ENCODE measurements at places on chromosomes 6 and 20. TPM values are rescaled to one million over a fixed set of nuclear protein-coding genes. Genes with fewer than 3 reads are reported as not detected.

- no peaks in the 10 kb centered on the region for H3K27me3 ChIP-seq
- no peaks in the 10 kb centered on the region for H3K4me1 ChIP-seq
- H3K4me3 ChIP-seq, result no peak overlapping the region
- no peak for DNase-seq
- no peak overlapping the region for H3K27ac ChIP-seq
These were observed 705.0 kb upstream of the EPHA7 start for GRCh38 chr6:94124333-94124732.

DNA sequence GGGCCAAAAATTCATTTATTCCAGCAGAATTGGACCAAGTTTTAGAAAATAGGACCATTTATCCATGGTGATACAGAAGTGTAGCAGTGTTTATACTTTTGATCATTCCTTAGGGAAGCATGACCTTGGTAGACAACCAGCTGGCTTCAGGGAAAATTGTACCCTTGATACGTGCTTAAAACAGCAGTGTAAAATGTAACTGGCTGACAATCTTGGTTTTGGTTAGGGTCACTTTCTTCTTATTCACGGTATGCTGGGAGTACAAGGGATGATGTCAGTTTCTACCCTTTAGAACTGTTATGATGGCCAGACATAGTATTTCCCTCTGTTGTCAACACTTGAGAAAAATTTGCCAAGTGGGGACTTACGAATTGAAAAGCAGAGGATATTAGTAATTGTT is 157.1 kb downstream of the BCKDHB start:
- H3K36me3 ChIP-seq, result no peaks in the 10 kb centered on the region
- H3K4me3 ChIP-seq, result no peak overlapping the region
- no peak for DNase-seq
- H3K27me3 ChIP-seq, result no peaks in the 10 kb centered on the region
- H3K4me1 ChIP-seq, result no peaks in the 10 kb centered on the region

DNA sequence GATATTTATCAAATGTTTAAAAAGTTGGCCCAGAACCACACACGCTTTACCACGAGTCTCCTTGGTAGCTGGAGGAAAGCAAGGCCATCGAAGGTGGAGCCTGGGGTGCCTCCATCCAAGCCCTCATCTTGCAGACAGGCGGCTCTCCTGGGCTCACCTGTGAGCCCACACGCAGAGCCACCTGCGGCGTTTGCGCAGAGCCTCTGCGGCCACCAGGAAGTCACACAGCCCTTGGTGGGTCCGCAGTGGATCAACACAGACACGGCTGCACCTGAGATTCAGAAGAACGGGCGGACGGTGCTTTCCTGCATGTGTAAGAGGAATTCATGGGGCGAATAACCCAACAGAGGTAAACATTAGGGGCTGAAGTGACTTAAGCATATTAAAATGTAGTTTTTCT is 24.5 kb upstream of the SMOC2 start:
- no peak for DNase-seq
- peaks cover 23% of the 10 kb centered on the region for H3K4me1 ChIP-seq
- no peak overlapping the region for H3K27ac ChIP-seq
- no peaks in the 10 kb centered on the region for H3K27me3 ChIP-seq
- no peak overlapping the region for H3K4me3 ChIP-seq

- DNase-seq, result no peak
- no peak overlapping the region for H3K4me3 ChIP-seq
- H3K4me1 ChIP-seq, result no peaks in the 10 kb centered on the region
- H3K27me3 ChIP-seq, result no peaks in the 10 kb centered on the region
- no peaks in the 10 kb centered on the region for H3K36me3 ChIP-seq
These were observed 222.7 kb upstream of the OPRM1 start for GRCh38 chr6:153816366-153816765.

The BNIP5 gene
- total RNA-seq, result not detected

DNA sequence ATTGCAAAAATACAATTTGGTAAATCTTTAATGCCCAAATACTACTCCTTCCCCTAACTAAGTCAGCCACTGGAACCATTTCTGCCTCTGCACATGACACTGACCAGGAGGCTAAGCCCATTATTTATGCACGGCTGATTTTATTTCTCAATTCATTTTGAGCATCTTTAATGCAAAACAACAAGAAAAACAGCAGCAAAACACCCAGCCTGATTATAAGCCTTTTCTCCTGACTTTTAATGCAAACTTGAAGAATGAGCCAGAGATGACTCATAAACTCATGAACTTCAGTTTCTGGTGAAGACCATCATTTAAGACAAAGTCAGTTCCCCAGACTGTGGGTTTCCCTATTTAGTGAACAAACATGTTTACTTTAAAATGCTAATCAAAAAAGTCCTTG is 51.6 kb downstream of the CYP24A1 start:
- H3K27me3 ChIP-seq, result no peaks in the 10 kb centered on the region
- no peaks in the 10 kb centered on the region for H3K36me3 ChIP-seq
- H3K4me1 ChIP-seq, result no peaks in the 10 kb centered on the region
- no peak for DNase-seq

The COL9A3 gene
- total RNA-seq, result 0.45 TPM

DNA sequence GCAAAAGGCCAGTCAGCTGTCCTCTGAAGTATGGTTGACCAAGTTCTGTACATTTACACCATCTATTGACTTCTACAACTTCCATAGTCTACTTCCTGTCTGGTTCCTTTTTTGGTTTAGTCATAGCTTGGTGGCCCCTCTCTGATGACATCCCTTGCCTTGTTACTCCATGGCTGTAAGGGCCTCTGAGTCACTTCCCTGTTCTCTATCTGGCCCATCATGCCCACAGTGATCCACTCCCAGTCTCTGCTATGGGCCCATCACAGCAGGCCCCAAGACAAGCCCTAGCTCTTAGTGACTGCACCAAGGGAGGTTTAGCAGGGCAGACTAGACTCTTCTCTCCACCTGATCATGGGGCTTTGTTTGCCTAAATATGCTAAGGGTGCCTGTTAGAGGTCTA is 441.6 kb downstream of the HACE1 start:
- no peaks in the 10 kb centered on the region for H3K36me3 ChIP-seq
- H3K27ac ChIP-seq, result no peak overlapping the region
- no peak for DNase-seq
- no peaks in the 10 kb centered on the region for H3K27me3 ChIP-seq
- no peak overlapping the region for H3K4me3 ChIP-seq
- H3K4me1 ChIP-seq, result no peaks in the 10 kb centered on the region

The MCHR2 gene
- total RNA-seq, result not detected

The FRK gene
- 6.6 TPM for total RNA-seq

- H3K4me3 ChIP-seq, result no peak overlapping the region
- peaks cover 24% of the 10 kb centered on the region for H3K4me1 ChIP-seq
- H3K27me3 ChIP-seq, result no peaks in the 10 kb centered on the region
- H3K36me3 ChIP-seq, result no peaks in the 10 kb centered on the region
These were observed 17.2 kb downstream of the SNX14 start for GRCh38 chr6:85576476-85576875.

The PPP1R16B gene
- 6.9 TPM for total RNA-seq

DNA sequence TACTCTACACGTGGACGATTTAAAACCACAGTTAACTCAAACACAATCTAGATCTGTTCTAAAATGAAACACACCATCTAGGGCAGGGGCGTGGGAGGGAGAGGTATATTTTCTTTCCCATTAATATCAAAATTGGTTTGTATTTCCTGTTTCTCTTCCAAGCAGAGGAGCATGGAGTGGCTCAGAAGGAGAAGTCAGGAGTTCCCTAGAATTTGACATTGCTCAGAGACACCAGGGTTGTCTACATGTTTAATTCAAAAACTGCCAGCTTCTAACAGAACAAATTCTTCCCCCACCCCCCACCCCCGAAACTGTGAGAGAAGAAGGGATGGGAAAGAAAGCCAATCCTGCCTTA is 2.3 kb downstream of the PREX1 start:
- H3K4me3 ChIP-seq, result no peak overlapping the region
- no peak overlapping the region for H3K27ac ChIP-seq
- no peak for DNase-seq
- no peaks in the 10 kb centered on the region for H3K4me1 ChIP-seq
- H3K36me3 ChIP-seq, result no peaks in the 10 kb centered on the region

GRCh38 chr20:49693435-49694171 is 20.1 kb downstream of the B4GALT5 start:
- peaks cover 54% of the 10 kb centered on the region for H3K4me1 ChIP-seq
- H3K27ac ChIP-seq, result no peak overlapping the region
- no peak overlapping the region for H3K4me3 ChIP-seq
- no peaks in the 10 kb centered on the region for H3K36me3 ChIP-seq

GRCh38 chr20:611047-611842 is 1.1 kb upstream of the TCF15 start:
- H3K4me1 ChIP-seq, result peaks cover 18% of the 10 kb centered on the region
- H3K27ac ChIP-seq, result no peak overlapping the region

DNA sequence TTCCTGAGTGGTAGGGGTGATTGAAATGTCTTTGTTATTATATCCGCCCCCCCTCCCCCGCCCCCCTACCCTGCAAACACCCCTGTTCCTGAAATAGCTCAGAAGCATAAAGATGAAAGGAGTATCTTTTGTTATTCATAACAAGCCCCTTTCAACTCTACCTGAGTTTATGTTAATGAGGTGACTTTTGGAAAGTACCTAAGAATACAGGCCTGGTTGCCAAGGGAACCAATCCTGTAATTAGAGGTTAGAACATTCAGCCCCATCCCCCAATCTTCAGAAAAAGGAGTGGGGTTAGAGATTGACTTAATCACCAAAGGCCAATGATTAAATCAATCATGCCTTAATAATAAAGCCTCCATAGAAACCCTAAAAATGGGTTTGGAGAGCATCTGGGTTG is 979.2 kb upstream of the GJE1 start:
- no peak for DNase-seq
- H3K4me3 ChIP-seq, result no peak overlapping the region
- H3K4me1 ChIP-seq, result no peaks in the 10 kb centered on the region
- H3K27me3 ChIP-seq, result no peaks in the 10 kb centered on the region
- H3K36me3 ChIP-seq, result no peaks in the 10 kb centered on the region

GRCh38 chr20:63054681-63055240 is 48.0 kb upstream of the BHLHE23 start:
- DNase-seq, result no peak
- H3K36me3 ChIP-seq, result no peaks in the 10 kb centered on the region
- H3K4me1 ChIP-seq, result no peaks in the 10 kb centered on the region
- H3K4me3 ChIP-seq, result no peak overlapping the region
- no peak overlapping the region for H3K27ac ChIP-seq

DNA sequence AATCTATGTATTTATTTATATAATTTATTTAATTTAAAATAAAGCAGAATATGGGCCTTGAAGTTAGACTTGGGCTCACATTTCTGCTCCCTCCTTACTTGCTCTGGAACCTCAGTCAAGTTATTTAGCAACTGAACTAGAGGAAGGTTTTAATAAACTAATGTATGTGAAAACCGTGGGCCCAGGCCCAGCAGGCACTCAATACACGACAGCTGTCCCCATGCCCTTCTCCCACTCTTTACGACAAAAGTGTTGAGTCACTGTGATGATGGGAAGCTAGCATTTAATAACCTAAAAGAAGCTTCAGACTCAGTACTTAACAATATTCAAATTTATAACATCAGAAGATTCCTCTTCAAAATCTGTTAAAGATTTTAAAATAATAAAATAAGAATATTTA is 46.7 kb downstream of the SERAC1 start:
- no peaks in the 10 kb centered on the region for H3K27me3 ChIP-seq
- no peak overlapping the region for H3K27ac ChIP-seq
- H3K4me3 ChIP-seq, result no peak overlapping the region
- no peaks in the 10 kb centered on the region for H3K36me3 ChIP-seq
- no peaks in the 10 kb centered on the region for H3K4me1 ChIP-seq
- no peak for DNase-seq

GRCh38 chr6:167211881-167212712 is 54.3 kb upstream of the GPR31 start:
- H3K4me3 ChIP-seq, result no peak overlapping the region
- no peaks in the 10 kb centered on the region for H3K36me3 ChIP-seq
- H3K4me1 ChIP-seq, result no peaks in the 10 kb centered on the region
- no peak for DNase-seq
- H3K27ac ChIP-seq, result no peak overlapping the region
- no peaks in the 10 kb centered on the region for H3K27me3 ChIP-seq

GRCh38 chr20:63315731-63316491 is 22.9 kb downstream of the COL20A1 start:
- H3K36me3 ChIP-seq, result no peaks in the 10 kb centered on the region
- no peaks in the 10 kb centered on the region for H3K4me1 ChIP-seq
- H3K27me3 ChIP-seq, result no peaks in the 10 kb centered on the region
- H3K27ac ChIP-seq, result no peak overlapping the region

GRCh38 chr6:41027799-41028560 is 11.0 kb downstream of the UNC5CL start:
- peak; percentile 81 for DNase-seq
- H3K27me3 ChIP-seq, result no peaks in the 10 kb centered on the region
- peak overlapping the region; percentile 86 for H3K27ac ChIP-seq
- H3K4me3 ChIP-seq, result peak overlapping the region; percentile 43

GRCh38 chr6:29483735-29484134 is 4.0 kb downstream of the MAS1L start:
- no peak for DNase-seq
- H3K36me3 ChIP-seq, result no peaks in the 10 kb centered on the region
- H3K4me3 ChIP-seq, result no peak overlapping the region
- no peaks in the 10 kb centered on the region for H3K4me1 ChIP-seq
- H3K27me3 ChIP-seq, result peaks cover 2% of the 10 kb centered on the region

GRCh38 chr6:4665489-4666417 is 110.5 kb upstream of the CDYL start:
- no peak for DNase-seq
- no peaks in the 10 kb centered on the region for H3K27me3 ChIP-seq
- no peaks in the 10 kb centered on the region for H3K4me1 ChIP-seq
- H3K4me3 ChIP-seq, result no peak overlapping the region
- no peaks in the 10 kb centered on the region for H3K36me3 ChIP-seq

The PKIB gene
- not detected for total RNA-seq

DNA sequence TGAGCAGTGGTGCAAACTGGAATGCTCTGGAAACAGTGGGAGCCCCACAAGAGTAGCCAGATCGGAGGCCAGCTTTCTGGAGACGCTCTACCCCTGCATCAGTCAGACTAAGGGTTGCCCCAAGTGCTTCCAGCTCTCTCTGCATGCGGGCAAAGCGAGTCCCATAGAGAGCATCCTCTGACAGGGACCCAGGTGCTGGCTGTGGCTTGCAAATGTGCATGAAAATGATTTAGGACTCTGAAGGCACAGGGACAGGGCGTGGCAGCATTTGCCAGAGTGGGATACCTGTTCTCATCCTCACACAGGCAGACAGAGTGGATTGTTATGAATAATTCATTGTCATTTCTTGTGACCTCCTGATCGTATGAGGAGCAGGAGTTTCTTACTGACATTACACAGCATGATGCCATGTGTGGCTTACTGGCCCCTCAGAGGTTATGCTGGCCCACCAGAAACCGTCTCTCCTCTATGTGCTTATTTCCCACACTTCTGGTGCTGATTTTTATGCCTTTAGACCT is 10.3 kb downstream of the RIN2 start:
- peaks cover 4% of the 10 kb centered on the region for H3K36me3 ChIP-seq
- peaks cover 29% of the 10 kb centered on the region for H3K4me1 ChIP-seq
- no peak overlapping the region for H3K4me3 ChIP-seq
- DNase-seq, result no peak
- H3K27ac ChIP-seq, result no peak overlapping the region

DNA sequence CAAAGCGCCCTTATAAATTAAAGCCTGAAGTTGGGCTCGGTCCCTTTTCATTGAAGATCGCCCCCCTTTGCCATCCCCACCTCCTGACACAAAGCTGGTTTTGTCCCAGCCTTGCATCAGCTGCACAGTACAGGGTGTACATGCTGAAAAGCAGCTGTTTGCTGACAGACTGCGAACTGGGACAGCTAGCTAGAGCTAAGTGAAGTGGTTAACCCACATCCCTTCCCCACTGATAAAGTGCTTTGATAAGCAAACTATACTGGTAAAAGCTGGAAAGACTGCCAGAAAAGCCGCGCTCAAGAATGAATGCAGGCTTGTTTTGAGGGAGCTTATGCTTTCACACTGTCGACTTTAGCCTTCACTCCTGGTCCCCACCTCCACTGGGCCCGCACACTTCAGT is 207.3 kb downstream of the GMDS start:
- no peaks in the 10 kb centered on the region for H3K27me3 ChIP-seq
- H3K4me3 ChIP-seq, result no peak overlapping the region
- no peak for DNase-seq
- no peaks in the 10 kb centered on the region for H3K4me1 ChIP-seq
- no peak overlapping the region for H3K27ac ChIP-seq

The DUSP22 gene
- 52.0 TPM for total RNA-seq

The KHDC1L gene
- not detected for total RNA-seq

All from heart right ventricle (tissue), 16 donors.